Sciatic nerve (tissue), 2 donors: ENCODE measurements at places on chromosomes 2 and 18. TPM values are rescaled to one million over a fixed set of nuclear protein-coding genes. Genes with fewer than 3 reads are reported as not detected.

Gene SCYGR4
- total RNA-seq: not detected

- no peak for DNase-seq
These were observed 605.6 kb upstream of the SLC39A10 start for GRCh38 chr2:195051401-195051800.

DNA sequence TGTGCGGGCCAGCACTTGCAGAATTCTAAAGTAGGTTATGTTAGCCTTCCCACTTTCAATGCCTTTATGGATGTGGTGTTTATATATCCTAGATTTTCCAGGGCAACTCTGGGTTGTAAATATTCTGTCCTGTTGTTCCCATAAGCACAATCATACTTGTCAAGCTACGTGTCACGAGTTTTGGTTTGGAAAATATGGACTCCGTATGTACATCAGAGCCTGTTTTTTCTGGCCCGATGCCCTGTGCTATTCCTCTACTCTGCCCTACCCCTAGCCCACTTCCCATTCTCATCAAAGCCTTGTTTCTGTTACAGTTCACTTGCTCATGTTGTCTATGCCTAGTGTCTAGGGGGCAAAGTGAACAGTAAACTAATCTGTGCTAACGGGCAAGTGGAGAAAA is 27.0 kb upstream of the ZEB2 start:
- no peak for DNase-seq

DNA sequence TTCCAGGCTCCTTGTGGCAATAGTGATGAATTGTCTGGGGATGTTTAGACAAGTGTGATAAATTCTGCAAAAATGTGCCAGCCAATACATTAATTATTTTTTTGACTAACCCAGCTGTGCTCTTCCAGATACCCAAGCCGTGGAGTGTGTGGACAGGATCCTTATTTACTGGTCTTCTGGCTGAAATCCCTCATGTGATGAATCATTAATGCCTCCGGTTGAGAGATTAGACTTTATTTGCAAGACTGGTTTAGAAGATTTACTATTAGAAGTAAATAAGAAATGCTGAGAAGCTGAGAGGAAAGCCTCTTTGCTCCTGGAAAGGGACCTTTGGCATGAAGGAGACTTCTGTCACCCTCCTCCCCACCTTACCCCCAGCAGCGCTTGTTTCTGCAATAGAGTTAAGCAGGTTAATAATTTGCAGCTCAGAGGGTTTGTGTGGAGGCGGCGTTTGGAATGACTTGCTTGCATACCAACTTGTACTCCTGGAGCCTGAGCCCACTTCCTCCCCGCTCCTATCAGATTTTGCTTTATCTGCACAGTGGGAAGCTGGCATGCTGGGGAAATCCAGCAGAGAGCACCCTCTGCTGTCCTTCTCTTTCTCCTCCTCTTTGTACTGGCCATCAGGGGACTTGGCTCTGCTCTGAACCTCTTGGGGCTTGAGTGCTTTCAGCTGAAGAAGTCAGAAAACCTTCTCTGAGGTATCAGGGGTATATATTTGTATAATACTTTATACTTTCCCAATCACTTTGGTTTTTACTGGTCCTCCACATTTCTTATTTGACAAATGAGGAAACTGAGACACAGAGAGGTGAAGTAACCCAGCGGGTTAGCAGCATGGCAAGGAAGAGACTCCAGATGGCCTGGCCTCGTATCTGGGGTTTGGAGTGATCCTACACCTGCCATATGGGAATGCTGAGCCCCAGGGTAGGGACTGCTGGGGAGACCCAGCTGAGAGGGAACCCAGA is 16.3 kb downstream of the SLC3A1 start:
- no peak for DNase-seq

Gene IAH1
- 55.6 TPM for total RNA-seq

Gene CFC1
- not detected for total RNA-seq

GRCh38 chr2:8644605-8645175 is 37.2 kb upstream of the ID2 start:
- no peak for DNase-seq

DNA sequence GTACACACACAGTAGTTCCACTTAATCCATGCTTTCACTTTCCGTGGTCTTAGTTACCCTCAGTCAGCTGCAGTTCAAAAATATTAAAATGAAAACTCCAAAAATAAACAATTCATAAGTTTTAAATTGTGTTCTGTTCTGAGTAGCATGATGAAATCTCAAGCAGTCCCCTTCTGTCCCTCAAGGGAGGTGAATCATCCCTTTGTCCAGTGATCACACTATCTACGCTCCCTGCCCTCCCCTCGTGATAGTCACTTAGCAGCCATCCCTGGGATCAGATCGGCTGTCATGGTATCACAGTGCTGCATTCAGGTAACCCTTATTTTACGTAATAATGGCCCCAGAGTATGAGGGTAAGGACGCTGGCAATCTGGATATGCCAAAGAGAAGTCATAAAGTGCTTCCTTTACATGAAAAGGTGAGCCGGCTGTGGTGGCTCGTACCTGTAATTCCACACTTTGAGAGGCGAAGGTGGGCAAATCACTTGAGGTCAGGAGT is 5.8 kb upstream of the RTN4 start:
- no peak for DNase-seq

- no peak for DNase-seq
These were observed 368.7 kb downstream of the ZNF516 start for GRCh38 chr18:76126327-76126726.

GRCh38 chr2:218238887-218239286 is 21.9 kb downstream of the ARPC2 start:
- DNase-seq: no peak

- DNase-seq: no peak
These were observed 327.6 kb upstream of the UBE2E3 start for GRCh38 chr2:180652794-180653193.

Gene TRIM43
- total RNA-seq: not detected

DNA sequence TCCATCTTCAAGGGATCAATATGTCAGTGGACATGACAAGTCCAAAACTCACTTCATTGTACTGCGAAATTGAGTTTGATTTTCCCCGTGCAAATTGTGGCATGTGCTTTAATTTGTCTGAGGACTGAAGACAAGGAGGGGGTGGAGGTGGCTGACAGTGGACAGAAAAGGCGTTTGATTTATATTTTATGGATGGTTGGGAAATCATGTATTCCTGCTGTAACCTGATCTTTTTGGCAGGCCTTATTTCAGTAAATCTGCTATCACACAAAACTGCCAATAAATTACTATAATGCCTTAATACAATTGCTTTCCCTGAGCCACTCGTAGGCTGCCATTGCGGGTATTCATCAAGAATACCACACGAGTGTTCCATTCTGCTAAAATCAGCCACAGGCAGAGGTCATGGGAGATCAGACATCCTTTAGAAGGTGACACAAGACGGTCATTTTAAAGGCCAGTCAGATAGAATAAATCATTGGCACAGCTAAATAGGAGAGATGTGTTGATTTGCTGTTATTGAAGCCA is 720.5 kb downstream of the MBD2 start:
- DNase-seq: no peak

Gene TSN
- total RNA-seq: 53.0 TPM

- DNase-seq: no peak
These were observed 898.3 kb downstream of the CPS1 start for GRCh38 chr2:211454679-211455078.

Gene IL1RL2
- not detected for total RNA-seq

DNA sequence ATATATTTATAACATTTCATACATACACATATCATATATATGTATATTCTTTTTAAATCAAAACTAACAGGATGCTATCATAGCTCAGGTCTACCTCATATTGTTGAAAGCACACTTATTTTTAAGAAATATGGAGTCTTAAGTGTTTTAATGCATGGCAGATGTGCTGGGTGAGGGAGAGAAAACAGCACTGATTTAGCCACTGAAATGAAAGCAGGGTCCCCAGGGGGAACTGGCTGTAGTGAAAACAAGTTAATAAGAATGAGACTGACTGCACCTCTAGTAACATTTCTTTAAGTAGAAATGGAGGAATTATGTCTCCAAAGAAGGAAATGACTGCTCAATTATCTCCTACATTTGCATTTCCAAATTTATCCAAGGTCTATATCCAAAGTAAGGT is 857.8 kb downstream of the DCDC2C start:
- DNase-seq: no peak

Gene GALNT5
- 0.80 TPM for total RNA-seq

DNA sequence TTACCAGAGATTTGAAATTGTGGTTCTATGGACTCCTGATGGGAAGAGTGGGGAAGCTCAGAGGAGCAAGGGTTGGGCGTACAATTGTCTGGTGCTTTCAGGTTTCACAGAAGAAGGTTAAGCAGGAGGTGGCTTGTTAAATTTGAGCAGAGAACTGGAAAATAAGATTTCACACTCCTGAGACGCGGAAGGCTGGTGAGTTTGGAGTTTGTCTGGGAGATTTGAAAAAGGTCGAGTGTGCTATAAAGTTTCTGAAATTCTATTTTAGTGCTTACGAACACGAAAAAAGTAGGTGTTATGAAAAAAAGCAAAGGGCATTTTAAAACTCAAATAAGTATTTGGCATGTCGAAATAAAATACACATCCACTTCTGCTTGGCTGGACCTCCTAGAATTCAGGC is 170.1 kb downstream of the MEIS1 start:
- no peak for DNase-seq

GRCh38 chr2:38147333-38148121 is 71.6 kb upstream of the CYP1B1 start:
- DNase-seq: no peak

Gene ELOA2
- not detected for total RNA-seq

- DNase-seq: no peak
These were observed 157.1 kb downstream of the BCL2 start for GRCh38 chr18:63162271-63163014.

DNA sequence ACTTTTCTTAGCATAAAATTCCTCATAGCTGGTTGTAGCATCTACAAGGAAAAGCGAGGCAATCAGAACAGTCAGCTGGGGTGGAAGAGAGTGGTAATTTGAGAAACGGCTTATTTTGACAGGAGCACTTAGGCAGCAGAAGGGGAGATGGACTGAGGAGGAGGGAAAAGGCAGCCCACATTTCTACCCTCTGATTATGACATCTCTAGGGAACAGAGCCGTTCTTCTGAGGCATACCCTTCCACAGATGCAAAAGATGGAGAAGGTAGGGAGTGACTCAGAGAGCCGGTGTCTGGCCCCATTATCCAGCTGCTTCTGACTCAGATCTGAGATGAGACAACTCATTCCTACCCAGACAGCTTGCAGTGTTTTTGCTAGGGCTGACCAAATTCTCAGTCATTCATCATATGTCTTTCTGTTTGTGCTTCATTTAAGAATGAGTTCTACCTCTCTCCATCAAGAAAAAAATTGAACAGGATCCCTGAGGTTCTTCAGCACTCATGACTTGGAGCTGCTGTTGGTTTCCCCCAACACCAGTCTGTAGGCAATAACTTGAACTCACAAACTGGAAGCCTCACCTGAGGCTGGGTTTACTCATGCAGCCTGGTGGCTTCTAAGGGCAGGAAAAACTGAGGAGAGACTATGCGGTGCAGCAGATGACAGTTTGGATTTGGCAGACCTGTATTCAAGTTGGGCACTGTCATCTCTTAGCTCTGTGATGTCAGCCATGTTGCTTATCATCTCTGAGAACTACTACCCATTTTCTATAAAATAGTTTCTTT is 15.9 kb upstream of the SEC11C start:
- no peak for DNase-seq

Gene ARL4C
- total RNA-seq: 10.7 TPM

DNA sequence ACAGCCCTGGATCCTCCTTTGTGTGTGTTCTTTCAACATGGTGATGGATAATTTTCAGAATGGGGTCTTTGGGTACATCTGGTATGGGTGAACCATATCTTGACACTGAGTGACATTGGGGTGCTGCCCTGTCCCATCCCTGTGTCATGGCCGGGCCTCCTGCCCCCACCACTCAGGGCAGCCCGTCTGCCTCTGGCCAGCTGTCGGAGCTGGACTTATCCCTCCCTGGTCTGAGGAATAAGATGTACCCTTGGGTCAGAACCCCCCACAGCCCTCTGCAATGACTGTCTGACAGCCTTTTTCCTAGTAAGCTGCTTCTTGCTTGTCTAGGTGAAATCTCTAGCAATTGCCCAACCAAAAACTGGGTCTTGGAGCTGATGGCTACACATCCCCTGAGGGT is 142.9 kb downstream of the SH3RF3 start:
- no peak for DNase-seq

Gene GPC1
- total RNA-seq: 85.4 TPM

GRCh38 chr2:157053876-157054275 is 203.6 kb upstream of the GALNT5 start:
- DNase-seq: no peak

DNA sequence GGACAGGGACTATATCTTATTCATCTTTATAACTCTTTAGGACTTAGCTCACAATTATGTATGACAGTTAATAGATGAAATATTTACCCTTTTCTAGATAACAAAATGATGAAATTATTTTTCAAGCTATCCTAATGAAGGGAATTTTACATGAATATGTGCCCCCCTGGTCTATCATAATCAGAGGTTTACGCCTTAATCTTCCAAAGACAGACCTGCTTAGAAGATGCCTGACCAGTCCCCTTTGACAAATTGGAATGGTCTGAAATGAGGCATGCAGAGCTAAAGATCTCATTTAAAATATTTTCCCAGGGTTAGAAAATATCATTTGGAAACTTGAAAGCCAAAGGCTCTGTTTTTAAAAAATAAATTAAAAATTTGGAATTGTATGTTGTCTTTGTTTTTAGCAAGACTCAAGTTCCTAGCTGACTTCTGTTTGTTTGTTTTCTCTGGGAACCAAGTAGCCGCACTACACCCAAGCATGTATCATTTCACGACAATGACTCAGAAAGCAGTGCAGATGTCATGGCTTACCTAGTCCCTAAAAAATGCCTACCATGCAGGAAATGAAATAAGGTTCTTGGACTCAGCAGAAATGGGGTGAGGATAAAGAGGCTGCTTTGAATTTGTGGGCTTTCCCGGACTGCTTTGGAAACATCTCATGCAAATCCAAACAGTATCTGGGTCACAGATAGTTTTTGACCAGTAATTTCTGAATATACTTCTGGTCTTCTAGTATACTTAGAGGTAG is 162.1 kb downstream of the ZEB2 start:
- DNase-seq: no peak
